ENCODE measurements at places on chromosomes 1 and 21. TPM values are rescaled to one million over a fixed set of nuclear protein-coding genes. Genes with fewer than 3 reads are reported as not detected.

DNA sequence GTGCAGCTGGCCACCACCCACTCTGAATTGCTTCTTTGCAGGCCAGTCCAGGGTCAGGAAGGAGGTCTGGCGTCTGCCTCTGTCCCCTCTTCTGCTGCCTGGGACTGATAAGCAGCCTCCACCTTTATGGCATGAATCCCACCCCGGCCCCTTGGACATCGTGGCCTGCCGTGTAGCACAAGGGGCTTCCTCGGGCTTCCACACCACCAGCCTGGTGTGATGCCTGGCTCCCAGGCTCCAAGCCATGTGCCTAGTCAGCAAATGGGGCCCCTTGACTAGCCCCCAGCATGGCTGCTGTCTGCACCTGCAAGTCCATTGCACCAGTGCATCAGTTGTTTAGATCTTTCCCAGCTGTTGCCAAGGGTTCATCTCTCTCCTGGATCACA is 9.9 kb upstream of the ARF1 start:
- no peak for DNase-seq

GRCh38 chr1:95535614-95536013 is 301.6 kb downstream of the RWDD3 start:
- DNase-seq: no peak

- no peak for DNase-seq
Observed at GRCh38 chr1:187121661-187122060, 292.9 kb downstream of the PLA2G4A start.

Gene DPT
- total RNA-seq: not detected

Gene KCNJ15
- not detected for total RNA-seq

GRCh38 chr21:14040386-14040785 is 170.4 kb downstream of the LIPI start:
- DNase-seq: peak; percentile 9

Gene CAMK1G
- total RNA-seq: not detected

Gene C1orf116
- not detected for total RNA-seq

DNA sequence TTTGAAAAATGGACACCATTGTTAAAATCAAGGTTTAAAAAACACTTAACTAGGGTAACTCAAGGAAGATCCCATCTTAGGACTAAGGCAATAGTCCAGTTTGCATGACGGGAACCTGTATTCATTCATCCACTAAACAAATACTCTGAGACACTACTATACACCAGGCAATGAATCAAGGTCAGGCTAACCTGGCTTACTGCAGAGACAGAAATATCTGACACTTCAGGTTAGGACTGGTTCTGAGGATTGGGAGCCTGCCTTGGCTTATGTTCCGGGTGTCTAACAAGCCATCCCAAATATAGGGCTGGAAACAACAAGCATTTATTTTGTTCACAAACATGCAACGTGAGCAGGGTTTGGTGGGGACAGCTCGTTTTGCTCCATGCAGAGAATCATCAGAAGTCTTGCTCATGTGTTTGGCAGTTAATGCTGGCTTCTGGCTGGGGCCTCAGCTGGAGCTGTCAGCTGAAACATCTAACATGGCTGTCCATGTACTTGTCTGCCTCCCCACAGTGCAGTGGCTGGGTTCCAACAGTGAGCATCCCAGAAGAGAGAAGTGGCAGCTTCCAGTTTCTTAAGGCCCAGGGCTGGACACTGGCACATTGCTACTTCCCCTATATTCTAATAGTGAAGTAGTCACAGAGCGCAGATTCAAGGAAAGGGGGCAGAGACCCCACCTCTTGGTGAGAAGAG is 37.0 kb upstream of the CAMK1G start:
- no peak for DNase-seq

All from Karpas-422 (cell line).